ENCODE measurements at places on chromosomes 11 and 22.

GRCh38 chr11:21552911-21553310 lies 640.0 kb upstream of the ANO5 start:
- DNase-seq, result no peak

- no peak for DNase-seq
Observed at GRCh38 chr11:111986589-111986988, 38.6 kb upstream of the DLAT start.

- DNase-seq, result no peak
Observed at GRCh38 chr22:17097062-17097461, 12.3 kb downstream of the IL17RA start.

DNA sequence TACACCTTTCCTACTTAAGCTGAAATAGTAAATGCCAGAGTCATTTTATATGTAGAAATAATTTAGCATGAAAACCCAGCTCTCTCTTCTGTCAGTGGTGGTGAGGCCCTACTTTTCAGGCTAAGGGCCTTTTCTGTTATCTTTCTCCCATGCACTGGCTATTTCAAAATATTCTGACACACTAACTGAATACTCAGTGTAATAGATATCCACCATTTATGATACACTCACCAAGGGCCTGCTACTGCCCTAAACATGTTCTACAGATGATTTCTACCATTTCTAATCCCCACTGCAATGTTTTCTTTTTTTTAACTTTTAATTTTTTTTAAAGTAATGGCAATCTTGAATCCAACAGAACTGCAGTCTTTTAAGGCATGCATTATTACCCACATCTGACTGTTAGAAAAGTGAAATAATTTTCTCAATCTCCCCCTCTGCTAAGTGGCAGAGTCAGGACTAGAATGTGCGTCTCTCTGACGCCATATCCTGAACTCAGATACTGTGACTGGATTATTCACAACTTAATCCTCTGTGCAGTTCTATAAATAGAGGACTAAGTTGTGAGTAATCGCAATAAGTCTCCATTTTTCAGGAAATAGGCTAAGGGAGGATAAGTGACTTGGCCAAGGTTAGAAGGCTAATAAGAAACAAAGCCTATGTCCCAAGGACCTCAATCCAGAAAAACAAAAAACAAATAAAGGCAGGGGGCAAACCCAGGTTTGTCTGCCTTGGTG lies 44.0 kb downstream of the GRAMD1B start:
- DNase-seq, result no peak

DNA sequence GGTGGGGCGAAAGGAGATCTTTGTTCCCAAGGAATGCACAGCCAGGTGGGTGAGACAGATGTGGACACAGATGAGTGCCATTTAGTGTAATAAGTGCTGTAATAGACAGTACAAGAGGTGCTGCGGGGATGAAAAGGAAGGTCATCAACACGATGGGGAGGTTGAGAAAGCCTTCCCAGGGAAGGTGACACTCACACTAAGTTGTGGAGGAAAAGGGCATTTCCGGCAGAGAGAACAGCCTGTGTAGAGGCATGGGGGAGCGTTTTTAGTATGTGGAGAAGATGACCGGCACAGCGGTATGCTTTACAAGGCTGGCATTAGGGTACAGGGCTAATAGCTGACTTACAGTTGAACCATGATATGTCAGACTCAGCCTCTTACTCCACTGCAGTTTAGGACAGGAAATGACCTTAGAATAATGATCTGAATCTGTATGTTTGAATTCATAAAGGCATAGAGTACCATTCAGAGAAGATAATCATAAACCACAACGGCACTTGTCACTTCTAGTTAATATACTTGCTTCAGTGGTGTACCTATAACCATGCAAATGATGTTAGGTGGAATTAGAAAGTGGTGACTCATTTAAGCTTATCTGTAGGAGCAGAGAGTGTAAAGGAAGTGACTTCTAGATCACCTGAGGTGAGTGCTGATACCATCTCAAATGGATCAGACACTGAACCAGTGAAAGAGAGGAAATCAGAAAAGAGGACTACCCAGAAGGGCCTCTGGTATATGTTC lies 60.6 kb downstream of the FAM83F start:
- DNase-seq, result no peak

All from stimulated activated CD4-positive, alpha-beta T cell treated with anti-CD3 and anti-CD28 coated beads, Interleukin-1b, Interleukin-23, amount 100 ng/mL, for 24 hours (primary cell).